NCI-H82 (cell line): ENCODE measurements at places on chromosomes 1 and 21.

- DNase-seq: no peak
Observed at GRCh38 chr1:226711976-226712741, 26.9 kb downstream of the ITPKB start.

GRCh38 chr1:151840421-151840820, 801 bp upstream of the C2CD4D start:
- DNase-seq: no peak

DNA sequence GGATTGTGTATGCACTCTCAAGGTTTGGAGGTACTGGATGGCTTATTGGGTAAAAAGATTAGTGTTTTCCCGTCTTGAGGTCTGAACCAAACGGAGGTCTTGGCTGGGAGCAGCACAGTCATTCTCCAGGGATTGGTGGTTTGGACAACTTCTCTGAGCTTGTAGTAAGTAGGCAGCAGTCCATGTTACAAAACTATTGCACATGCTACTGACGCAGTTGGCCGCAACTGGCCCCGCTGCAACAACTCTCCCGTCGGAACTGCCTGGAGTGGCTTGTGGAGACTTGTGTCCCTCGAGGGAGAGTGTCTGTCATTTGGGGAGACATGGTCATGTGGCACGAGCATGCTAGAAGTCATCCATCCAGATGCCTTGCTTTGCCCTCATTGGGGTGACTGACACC, 276.0 kb downstream of the TM2D1 start:
- DNase-seq: peak; percentile 80

DNA sequence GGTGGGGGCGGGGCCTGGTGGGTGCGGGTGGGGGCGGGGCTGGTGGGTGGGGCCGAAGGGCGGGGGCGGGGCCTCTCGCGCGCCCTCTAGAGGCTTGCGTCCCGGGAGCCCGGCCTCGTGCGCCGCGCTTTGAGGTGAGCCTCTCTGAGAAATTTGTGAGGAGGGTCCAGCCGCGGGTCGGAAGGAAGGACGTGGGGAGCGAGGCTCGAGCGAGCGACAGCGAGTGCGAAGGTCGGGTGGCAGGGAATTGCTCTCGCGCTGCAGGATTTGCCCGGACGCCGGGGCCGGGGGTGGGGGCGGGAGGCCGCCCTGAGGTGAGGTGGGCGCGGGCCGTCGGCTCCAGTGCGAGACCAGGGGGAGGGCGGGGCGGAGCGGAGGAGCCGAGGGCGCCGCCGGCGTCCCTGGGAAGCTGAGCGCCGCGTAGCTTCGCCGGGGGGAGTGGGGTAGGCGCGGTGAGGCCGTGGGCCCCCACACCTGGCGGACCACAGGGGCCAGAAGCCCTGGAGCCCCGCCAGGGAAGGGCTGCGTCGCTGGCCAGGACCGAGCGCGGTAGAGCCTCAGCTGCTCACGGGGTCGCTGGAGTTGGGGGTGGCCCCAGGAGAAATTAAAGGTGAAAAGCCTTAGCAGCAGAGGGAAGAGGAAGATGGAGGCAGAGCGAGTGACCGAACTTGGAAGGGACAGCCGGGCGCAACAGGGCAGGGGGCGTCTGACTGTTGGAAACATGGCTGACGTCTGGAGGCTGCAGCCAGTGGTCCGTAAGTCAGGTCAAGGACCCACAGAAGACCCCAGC, 754 bp upstream of the LSS start:
- peak; percentile 83 for DNase-seq

DNA sequence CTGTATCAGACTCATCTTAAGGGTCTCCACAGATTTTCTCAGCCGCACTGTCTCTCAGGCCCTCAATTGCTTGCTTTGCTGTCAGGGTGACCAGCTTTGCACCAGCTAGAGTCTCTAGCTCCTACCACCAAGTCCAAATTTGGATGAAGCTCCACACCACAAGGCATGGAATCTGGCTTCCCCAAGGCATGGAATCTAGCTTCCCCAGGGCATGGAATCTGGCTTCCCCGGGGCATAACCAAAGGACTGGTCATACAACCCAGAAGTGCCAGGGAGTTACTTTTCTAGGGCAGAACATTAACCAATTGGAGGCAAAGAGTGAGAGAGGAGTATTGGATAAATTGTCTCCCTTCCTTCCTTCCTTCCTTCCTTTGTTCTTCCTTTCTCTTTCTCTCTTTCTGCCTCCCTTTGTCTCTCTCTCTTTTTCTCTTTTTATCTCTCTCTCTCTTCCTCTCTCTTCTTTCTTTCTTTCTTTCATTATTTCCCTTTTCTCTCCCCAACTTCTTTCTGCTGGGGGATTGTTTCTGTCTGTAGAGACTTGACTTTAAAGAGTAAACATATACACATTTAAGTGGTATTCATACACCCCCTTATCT, 76.9 kb upstream of the HAO2 start:
- no peak for DNase-seq

GRCh38 chr1:93087532-93087931, 8.4 kb downstream of the MTF2 start:
- no peak for DNase-seq

GRCh38 chr21:31045841-31046240, 7.6 kb upstream of the KRTAP19-8 start:
- no peak for DNase-seq

- no peak for DNase-seq
Observed at GRCh38 chr1:221557013-221557412, 184.9 kb downstream of the DUSP10 start.

DNA sequence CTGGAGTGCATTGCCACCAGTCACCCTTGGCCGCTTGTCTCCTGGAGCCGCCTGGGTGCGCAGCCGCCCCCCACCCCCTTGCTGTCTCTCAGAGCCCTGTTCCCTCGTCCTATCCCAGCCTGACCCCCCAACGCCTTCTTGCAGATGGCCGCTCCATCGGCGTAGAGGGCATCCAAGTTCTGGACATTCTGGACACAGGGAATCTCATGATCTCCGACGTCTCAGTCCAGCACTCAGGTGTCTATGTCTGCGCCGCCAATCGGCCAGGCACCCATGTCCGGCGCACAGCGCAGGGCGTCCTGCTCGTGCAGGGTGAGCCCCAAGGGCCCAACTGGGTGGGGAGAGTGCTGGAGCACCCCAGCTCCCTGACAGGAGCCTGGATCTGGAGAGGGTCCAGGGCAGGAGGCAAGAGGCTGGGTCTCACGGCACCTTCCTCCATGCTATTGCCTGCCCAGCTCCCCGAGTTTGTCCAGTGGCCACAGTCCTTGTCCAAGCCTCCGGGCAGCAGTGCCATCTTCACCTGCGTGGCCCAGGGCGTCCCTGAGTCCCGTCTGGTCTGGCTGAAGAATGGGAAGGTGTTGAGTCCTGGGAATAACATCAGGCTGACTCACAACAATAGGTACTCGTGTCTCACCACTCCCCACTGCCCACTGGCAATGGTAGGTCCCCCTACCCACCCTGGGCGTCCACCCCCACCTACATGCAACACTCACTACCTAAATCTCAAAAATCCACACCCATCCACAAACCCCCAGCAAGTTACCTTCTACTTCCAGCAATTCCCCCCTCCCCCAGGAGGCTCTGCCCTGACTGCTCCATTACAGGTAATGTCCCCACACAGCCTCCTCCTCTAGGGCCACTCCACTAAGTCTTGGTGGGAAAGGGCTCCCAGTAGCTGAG, 24.6 kb downstream of the SLC27A3 start:
- DNase-seq: no peak

GRCh38 chr1:174939775-174940545, 59.8 kb upstream of the CACYBP start:
- no peak for DNase-seq

DNA sequence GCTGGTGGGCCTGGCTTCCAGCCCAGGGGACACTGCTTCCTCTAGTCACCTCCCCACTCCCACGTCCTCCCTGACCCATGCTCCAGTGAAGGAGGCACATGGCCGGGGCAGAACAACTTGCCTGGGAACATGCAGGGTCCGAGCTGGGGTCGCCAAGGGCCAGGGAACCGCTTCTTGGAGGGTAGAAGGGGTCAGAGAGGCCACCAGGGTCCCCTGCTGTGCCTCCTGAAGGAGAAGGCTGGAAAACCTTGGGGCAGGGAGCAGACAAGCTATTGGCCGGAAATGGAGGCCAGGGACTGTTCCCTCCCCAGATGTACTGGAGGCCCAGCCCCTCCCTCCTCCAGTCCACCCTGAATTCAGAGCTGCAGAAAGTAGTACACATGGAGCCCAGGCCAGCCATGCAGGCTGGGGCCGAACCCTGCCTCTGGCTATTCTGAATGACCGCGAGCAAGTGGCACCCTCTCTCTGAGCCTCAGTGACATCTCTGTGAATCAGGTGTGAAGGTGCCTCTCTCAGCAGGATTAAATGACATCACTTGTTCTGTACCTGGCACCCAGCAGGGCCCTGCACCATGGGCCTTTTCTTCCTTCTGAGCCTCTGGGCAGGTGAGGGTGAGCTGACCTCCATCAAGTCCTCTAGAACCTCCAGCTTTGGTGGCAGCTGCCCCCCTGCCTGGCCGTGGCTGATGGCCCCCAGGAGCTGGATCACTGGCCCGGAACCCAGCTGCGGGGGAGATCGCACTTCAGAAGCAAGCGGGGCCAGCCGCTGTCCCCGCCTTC, 15.7 kb downstream of the SPOCD1 start:
- DNase-seq: no peak
